ENCODE measurements at places on chromosomes 5 and 9.
A peak's percentile ranks its signal among the peaks of the same experiment; 100 is the strongest.

DNA sequence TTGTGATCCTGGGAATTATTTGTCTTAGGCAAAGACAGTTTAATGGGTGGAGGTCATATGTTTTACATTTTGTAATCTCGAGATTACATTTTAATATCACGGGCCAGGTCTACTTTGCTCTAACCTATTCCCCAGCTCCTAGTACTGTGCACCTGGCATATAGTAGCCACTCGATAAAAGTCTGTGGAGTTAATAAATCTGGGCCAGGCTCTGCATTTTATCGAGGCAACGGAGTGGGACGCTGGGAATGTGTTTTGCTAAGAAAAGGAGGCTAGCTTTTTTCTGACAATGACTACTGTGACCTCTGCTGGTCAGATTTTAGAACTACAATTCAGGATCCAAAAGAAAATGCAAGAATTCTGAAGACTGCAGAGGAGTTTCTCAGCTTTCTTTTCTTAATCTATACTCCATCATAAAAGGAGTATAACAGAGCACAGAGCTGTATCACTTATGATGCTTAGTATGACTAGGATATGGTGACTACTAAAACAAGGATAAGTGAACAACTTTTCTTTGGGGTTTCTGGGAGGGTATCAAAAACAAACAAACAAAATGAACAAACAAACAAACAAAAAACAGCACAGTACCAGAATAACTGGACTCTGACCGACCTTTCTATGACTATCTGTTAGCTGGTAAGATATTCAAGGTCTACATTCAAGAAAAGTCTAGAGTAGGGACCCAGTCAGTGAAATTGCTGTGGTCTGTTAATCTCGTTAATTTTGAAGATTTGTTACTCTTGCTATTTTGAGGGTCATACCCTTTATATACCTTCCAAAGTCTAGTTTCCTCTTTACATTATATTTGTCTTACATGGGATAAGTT lies 46.1 kb upstream of the CER1 start:
- no peak for DNase-seq

DNA sequence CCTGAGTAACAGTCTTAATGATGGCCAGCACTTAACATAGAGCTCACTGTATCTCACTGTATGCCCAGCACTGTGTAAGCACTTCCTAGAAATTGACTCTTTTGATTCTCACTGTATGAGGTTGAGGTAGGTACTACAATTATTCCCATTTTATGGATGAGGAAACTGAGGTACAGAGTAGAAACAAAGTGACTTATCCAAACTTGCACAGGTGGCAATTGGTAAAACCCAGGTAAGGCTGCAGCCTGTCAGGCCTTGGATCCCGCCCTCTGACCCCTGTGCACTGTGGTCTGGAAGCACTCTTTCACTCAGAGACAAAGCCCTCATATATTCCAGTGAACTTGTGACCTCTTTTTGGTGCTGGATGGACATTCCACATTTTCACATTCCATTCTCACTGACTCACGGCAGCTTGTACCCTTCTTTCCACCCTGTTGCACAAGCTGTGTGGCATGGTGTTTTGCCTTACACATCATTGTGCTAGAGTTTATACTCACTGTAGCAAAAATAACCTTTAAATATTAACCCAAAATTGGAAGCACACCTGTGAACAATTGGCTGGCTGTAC lies 21.7 kb downstream of the ANKRD55 start:
- no peak for DNase-seq

DNA sequence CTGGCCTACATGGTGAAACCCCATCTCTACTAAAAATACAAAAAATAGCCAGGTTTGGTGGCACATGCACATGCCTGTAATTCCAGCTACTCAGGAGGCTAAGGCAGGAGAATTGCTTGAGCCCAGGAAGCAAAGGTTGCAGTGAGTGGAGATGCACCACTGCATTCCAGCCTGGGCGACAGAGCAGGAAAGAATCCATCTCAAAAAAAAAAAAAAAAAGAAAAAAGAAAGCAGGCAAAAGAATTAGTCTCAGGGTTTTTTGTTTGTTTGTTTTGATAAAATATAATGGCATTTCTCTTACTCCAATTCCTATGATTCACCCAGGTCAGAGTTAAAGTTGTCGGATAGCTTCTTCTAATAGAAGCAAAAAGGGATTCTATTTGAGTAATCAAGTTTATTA lies 67.0 kb upstream of the ATG10 start:
- no peak for DNase-seq

- no peak for DNase-seq
These were observed 189.5 kb downstream of the ADAMTS6 start for GRCh38 chr5:65292196-65292595.

DNA sequence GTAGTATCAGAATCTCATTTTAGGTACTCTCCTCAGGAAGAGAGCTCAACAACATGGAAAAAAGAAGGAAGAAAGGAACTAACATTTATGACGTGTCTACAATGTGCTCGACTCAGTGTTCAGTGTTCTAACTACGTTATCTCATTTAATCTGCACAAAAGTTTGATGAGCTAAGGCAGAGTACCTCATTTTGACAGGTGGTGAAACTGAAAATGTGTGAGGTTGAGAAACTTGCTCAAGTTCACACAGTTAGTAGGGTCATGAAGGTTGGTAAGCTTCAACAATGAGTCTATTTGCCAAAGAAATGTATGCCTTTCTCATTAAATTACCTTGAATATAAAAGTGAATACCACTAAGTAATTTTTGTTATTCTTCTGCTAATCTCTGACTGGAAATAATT lies 165.1 kb downstream of the CAAP1 start:
- no peak for DNase-seq

DNA sequence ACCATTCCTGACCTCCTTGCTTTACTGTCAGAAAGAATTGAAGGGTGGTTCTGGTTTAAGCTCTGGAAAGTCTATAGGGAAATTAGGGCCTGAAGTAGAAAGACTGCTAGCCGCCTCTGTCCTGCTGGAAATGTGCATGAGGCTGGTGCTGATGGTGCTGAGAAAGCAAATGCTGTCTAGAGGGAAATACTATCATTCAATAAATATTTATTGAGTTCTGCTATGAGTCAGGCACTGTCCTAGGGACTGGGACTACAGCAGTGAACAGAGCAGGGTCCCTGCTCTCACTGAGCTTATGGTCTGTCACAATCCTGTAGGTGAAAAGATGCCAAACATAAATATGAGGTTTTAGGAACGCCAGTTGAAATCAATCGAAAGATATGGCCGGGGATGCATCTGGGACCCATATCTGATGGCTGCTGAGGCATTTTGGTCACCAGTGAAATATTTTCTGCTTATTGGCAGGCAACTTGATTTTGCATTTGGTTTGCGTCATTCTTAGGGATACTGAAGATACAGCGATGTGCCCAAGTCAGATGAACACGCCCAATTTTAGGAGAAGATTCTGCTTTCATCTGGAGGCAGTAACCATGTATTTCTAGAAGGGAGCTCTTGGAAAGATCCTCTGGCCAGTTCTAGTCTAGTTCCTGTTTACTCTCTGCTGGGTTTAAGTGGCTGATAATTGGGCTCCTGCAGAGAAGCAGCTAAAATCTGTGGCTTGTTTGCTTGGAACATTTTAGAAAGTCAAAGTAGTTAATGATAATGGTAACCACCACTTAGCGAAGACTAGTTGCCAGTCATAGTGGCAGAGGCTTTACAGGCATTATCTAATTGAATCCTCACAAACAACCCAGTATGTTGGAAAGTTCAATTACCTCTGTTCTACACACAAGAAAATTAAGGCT lies 73.3 kb downstream of the INSYN2B start:
- no peak for DNase-seq

DNA sequence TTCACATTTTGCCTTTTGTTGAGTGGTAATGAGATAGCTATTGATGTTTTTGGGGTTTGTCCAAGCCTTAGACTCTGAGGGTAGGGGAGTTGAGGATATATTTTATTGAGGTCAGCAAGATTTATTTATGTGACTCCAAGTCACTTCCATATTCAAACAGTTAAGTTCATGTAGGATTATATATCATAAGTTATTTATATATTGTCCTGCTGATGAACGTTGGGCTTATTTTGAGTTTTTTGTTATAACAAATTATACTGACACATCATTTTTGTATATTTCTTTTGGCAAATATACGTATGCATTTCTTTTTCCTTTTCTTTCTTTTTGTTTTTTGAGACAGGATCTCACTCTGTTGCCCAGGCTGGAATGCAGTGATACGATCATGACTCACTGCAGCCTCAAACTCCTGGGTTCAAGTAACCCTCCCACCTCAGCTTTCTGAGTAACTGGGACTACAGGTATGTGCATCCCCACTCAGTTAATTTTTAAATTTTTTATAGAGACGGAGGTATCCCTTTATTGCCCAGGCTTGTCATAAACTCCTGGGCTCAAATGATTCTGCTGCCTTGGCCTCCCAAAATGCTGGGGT lies 23.5 kb upstream of the IL12B start:
- DNase-seq: no peak

- no peak for DNase-seq
These were observed 3.4 kb downstream of the PLEKHG4B start for GRCh38 chr5:95241-95980.

DNA sequence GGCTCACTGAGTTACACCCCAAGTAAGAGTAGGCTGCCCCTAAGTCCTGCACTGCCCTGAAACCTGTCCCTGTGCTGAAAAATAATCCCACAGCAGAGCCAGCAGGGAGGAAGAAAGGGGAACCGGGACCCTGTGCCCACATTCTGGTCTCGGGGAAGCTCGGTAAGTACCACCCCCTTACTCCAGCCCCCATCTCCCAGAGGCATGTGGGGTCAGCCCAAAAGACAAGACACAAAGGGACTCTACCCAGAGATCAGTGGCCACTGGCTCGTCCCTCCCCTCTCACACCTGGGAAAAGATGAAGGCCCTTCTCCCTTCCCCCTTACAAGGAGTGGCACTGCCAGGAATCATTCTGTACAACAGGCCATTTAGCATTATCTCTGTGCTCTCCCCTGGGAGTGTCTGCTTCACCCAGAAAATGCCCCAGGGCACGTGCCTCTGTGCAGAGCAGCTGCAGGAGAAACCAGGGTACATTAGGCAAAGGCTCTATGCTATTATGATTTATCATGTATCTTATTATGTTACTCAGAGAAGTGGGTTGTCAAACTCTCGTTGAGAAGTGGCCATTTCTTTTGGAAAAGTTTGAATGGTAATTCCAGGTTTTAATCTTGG lies 71.3 kb downstream of the NDFIP1 start:
- no peak for DNase-seq

DNA sequence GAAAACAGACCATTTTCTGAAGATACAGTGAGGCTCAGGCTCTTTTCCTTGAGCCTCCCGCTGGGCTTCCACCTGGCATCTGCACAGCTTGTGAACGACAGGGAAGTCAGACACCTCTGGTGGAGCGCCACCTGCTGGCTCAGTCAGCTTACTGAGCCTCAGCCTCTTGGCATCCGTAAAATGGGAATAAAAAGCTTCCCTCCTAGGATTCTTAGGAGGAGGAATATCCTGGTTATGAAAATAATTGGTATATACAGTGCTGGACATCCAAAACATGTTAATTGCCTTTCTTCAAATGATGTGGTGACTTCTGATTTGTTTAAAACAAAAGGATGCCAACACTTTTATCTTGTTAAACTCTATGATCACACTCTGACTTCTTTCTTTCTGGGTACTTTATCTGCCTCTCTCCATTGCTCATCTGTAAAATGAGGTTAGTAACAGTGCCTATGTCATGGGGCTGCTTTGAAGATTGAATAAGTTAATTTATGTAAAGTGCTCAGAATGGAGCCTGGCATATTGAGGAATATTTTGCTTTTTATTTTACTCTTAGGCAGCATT lies 67.5 kb downstream of the MAMDC2 start:
- peak; percentile 67 for DNase-seq

GRCh38 chr5:171999877-172000276 lies 6.6 kb downstream of the FBXW11 start:
- DNase-seq: no peak

- no peak for DNase-seq
These were observed 4.8 kb downstream of the LHX2 start for GRCh38 chr9:124016175-124017050.

DNA sequence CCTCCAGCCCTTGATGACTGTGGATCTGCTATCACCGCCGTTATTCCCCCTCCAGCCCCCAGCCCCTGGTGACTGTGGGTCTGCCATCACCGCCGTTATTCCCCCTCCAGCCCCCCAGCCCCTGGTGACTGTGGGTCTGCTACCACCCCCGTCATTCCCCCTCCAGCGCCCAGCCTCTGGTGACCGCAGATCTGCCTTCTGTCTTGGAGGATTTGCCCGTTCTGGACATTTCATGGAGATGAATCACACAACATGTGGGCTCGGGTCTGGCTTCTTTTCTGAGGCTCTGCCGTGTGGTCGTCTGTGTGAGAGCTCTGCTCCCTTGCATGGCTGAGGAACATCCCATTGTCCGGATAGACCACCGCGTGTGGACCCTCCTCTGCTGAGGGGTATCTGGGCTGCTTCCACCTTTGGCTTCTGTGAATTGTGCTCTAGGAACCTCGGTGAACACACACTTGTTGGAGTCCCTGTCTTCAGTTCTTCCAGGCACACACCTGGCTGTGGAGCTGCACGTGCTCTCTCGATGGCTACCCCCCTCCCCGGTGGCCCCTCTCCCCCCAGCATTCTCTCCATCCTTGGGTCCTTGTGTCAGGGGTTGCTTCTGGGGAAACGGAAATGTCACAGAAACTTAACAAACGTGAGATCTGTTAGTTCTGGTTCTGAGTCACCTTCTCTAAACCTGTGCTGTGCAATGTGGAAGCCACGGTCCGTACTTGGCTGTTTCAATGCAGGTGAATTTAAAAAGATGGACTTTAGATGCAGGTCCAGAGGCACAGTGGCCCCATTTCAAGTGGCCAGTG lies 105.3 kb upstream of the COL5A1 start:
- DNase-seq: no peak

DNA sequence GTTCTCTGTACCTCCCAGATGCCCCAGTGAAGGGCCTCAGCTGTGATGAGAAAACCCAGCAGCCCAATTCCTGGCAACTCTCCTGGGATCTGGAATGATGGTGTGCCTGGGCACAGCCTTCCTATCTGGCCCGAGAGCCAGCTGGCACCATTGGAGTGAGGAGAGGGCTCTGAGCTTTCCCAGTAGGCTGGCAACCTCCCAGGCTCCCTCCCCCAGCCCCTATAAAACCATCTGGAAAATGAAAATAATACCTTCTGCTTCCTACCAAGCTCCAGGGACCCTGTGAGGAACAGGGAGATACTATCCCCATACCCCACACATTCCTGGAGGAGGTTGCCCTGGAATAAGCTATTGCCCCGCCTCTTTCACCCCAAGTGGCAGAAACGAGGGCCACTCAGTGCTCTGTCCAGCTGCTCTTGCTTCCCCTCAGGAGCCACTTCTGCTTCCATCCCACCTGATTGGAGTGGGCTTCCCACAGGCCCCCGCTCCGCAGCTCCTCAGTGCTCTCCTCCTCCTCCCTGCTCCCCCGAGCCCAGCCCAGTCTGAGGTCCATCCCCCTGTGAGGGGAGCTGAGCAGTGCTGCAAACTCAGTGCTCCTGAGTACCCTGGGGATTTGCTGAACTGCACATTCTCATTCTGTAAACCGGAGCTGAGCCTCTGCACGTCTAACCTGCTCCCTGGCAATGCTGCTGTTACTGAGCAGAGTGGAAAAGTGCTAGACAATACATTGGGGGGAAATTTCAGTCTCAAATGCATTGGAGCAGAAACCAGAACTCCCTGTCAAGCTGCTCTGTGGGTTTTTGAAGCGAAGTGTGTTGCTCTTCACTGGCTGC lies 74.7 kb downstream of the THBS4 start:
- no peak for DNase-seq

All from CD14-positive monocyte (primary cell).